ENCODE measurements at places on chromosomes 2 and 18.
A peak's percentile ranks its signal among the peaks of the same experiment; 100 is the strongest.

- no peak for DNase-seq
These were observed 32.7 kb upstream of the MAP4K3 start for GRCh38 chr2:39469807-39470206.

DNA sequence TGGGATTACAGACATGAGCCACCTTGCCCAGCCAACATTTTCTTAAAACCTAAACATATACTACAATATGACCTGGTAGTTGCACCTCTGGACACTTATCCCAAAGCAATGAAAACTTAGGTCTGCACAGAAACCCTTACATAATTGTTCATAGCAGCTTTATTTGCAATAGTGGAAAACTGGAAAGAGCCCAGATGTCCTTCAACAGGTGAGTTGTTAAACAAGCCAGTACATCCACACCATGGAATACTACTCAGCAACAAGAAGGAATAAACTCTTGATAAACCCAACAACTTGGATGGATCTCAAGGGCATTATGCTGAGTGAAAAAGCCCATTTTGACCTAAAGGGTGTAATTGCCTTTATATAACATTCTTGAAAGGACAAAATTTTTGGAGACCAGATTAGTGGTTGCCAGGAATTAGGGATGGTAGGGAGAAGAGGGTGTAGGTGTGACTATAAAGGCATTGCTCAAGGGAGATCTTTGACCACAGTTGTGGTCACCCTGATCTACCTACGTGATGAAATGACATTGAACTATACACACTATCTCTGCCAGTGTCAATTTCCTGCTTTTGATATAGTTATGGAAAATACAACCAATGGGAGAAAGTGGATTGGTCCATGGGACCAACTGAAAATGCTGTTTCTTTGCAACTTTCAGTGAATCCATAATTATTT, 11.9 kb upstream of the AMMECR1L start:
- DNase-seq: no peak

DNA sequence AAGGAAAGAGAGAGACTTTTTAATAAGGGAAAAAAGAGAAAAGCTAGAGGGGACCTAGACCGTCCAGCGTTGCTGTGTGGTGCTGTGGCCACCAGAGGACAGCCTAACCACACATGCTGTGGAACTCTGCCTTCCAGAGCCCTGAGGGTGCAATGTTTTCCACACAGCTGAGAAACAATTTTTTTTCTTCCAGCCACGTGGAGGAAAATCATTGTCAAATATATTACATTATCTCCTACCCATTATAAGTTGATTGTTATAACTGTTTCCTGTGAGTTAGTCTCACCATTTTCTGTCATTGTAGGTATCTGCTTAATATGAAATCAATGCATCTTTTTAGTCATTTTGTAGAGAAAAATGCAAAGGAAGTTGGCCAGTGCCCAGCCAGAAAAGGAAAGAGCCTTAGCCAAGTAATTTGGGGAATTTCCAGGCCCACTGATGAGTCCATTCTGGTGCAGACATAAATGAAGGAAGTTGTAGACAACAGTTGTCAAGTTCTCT, 5.9 kb upstream of the MRPL19 start:
- peak; percentile 44 for DNase-seq

DNA sequence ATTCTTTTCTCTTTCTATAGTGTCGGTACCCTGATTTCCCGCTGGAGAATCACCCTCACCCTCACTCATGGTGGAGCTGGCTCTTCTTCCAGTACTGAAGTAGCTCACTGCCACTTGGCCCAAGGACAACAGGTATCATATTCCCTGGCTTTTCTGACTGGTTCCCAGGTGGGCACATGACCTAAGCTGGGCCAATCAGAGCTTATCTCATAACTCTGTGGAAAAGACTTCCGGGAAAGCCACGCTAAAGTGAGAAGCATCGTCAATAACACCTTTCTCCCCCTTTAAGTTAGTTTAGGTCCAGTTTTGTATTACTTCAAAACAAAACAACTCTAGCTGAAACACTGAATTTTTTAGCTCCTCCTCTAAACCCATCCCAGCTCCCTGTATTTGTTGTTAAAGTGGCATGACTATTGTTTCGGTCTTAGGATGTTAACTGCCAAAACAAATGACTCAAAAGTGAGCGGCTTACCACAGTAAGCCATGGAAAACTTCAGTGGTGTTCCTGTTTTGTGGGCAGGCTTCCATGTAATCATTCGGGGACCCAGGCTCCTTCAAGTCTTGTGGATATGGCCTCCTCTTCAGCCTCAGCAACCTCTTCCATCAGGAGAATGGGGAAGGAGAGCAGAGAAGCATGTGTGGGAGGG, 137.4 kb upstream of the DLX2 start:
- no peak for DNase-seq

DNA sequence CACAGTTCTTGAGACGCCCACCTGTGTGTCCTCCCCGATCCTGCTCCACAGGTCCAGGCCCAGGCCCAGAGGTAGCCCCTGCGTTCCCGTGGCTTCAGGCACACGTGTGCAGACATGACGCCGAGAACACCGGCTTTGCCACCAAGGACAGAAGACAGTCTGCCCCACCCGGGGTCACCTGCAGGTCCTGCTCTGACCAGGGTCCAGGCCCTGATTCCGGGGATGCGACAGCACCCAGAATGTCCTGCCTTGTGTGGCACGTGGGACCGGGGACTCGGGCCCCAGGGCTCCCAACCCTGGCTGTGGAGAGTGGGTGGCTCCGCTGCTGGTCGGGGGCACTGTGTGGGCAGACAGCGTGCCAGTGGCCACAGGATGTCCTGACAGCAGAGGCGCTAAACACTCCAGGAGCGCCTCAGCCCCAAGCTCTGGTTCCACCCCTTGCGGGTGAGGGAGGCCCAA, 36.9 kb downstream of the ADI1 start:
- DNase-seq: no peak

DNA sequence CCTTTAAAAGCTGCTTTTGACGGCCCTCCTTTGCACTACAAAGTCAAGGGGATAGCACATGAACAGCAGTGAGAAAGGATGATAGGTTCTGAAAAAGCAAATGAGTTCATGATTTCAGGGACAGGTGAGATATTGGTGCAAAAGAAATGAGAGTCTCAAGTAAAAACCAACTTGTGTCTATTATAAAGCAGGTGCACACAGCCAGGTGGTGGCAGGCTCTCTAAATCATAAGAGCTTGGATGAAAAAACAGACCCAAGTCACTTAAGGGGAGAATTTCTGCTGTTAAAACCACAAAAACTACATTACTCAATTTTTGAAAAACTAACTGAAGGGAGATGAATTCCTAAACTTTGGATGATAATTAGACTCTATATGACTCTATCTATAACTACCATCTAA, 201.5 kb downstream of the SP3 start:
- DNase-seq: no peak

GRCh38 chr2:104976603-104977120, 61.2 kb upstream of the MRPS9 start:
- no peak for DNase-seq

DNA sequence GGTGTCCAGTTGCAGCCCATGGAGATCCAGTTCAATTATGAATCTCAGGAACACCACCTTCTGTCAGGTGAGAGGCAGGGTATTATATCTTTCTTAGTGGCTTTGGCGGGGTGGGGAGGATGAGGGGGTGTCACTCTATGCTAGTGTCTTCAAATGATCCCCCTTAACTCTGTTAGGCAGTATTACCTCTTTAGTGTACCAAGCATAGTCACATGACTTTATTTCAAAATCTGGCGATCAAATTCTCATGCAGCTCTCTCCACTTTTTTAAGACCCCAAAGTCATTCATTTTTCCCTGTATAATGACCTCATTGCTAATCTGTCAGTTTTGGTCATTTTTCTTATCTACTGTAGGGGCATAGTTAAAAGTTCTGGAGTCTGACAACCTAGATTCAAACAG, 1.1 kb upstream of the ZSCAN30 start:
- no peak for DNase-seq

DNA sequence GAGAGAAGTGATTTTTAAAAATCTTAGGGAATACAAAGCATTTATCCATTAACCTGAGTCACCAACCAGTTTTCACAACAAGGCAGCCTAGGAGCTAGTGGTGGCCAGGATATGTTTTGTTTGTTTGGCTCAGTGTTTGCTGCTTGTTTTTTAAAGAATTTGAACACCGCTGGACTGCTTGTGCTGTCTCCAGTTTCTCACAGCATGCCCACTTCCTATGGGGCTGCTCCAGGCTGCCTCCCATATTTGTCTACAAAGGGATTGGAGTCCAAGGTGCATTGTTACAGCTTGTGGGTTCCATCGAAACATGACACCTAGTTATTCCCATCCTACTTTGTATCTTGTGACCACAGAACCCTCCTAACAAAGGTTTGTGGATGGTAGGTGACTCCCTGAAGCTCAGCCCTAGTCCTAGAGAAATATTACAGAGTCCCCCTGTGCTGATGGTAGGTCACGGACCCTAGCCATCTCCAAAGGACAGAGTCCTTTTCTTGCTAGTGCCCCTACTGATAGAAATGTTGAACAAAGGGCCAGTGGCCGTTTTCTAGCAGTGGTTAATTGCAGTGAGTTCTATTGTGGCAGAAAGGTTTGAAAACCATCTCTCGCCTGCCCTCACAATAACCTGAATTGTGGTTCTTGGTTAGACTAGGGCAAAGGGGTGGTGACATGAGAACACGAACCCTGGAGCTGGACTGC, 23.2 kb downstream of the GPR39 start:
- DNase-seq: peak; percentile 20

DNA sequence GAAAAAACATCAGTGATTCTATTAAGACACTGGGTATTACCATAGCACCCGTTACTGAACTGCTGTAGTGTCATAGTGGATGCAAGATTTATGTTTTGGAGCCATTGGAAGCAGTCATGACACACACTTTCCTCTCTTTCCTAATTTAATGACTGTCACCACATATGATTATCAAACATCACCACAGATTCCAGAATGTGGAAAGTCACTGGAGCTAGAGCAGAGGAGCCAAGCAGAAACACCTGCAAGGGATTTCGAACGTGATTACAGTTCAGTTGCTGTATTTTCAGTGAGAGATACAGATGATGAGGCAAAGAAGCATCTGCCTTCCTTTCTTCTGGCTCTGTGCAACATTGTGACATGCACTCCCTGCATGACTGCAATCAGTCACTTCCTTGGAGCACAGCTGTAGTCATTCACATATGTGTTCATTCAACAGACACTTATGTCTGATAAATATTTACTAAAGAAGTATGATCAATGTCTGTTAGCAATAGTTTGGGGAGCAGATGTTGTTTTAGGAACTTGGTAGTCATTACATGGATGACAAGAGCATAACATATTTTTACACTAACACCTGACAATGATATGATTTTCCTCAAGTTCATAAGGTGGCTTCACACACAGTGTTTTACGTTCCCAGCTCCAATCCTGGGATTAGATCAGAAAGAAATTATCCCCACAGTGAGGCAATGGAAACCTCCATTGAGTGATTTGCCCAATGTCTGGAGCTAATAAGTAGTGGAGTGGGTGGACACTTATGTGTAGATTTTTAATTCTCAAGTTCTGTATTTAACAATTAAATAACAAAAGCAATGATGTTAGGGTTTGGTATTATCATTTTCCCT, 416.6 kb downstream of the PLCL1 start:
- DNase-seq: no peak

GRCh38 chr2:37782155-37782673, 110.8 kb upstream of the CDC42EP3 start:
- DNase-seq: no peak

GRCh38 chr2:122528061-122528460, 772.6 kb downstream of the TSN start:
- peak; percentile 54 for DNase-seq

DNA sequence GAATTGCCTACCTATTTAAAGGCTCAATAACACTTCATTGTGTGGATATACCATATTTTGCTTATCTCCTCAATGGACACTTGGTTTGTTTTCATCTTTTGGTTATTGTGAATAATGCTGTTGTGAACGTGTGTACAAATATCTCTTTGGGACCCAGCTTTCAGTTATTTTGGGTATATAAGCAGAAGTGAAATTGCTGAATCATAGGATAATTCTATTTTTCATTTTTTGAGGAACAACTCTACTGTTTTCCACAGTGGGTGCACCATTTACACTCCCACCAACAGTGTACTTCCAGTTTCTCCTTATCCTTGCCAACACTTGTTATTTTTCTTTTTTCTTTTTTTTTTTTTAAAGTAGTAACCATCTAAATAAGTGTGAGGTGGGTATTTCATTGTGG, 29.0 kb downstream of the PTPN4 start:
- DNase-seq: no peak

- DNase-seq: no peak
These were observed 28.3 kb upstream of the FZD7 start for GRCh38 chr2:202005272-202005887.

- no peak for DNase-seq
These were observed 687.3 kb upstream of the FANCL start for GRCh38 chr2:58928391-58928790.

DNA sequence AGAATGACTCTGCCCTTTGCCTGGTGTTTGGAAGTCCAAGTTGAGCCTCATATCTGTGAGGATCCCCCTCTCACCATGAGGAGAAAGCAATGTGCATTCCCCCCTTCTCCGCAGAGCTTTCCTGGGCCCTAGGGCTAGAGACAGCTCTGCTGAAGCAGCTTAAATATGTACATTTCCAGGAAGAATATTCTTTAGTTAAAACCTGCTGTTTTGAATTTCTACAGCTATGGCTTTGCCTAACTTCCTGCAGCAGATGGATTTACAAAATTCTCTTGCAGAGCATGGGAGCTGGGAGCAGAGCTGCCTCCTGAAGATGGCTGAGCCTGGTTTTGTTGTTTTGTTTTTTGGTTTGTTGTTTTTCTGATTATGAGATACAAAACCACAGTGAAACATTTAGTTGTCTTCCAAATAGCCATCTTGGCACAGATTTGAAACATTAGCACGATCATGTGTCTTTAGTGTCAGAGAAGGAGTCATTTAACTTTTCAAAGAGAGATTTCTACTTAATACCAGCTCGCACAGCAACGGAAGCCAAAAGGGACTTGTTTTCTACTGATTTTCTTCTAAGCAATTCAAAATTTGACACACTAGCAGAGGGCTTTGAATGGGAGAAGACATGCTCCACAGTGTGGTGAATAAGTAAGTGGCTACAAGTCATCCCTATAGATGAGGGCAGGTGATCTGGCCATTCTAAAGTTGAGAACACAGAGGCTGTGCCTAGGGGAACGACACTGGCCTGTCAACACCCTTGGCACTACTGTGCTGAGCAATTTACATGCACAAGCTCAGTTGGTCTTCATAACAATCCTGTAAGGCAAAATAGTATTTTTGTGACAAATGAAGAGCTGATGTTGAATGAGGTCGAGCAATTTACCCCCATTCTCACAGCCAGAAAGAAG, 222.6 kb downstream of the MREG start:
- no peak for DNase-seq

DNA sequence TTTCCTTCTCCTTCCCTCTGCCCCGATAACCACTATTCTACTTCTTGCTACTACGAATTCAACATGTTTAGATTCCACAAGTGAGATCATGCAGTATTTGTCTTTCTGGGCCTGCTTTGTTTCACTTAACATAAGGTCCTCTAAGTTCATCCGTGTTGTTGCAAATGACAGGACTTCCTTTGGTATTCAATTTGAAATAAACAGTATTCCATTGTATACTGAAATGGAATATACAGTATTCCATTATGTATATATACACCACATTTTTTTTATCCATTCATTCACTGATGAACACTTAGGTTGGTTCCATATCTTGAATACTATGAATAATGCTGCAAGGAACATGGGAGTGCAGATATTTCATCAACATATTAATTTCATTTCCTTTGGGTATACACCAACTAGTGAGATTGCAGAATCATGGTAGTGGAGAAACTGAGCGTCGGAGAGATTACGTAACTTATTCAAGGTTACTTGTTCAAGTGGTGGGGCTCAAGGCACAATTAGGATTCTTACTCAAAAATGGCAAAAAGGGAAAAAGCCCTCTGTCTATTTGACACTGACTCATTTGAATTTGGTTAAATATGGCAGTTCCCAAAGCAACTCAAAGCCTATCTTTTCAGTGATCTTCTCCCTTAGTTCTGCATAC, 85.1 kb downstream of the CHN1 start:
- DNase-seq: no peak

Data from RCC 7860 (cell line).